ENCODE measurements at places on chromosomes 2 and 18.

DNA sequence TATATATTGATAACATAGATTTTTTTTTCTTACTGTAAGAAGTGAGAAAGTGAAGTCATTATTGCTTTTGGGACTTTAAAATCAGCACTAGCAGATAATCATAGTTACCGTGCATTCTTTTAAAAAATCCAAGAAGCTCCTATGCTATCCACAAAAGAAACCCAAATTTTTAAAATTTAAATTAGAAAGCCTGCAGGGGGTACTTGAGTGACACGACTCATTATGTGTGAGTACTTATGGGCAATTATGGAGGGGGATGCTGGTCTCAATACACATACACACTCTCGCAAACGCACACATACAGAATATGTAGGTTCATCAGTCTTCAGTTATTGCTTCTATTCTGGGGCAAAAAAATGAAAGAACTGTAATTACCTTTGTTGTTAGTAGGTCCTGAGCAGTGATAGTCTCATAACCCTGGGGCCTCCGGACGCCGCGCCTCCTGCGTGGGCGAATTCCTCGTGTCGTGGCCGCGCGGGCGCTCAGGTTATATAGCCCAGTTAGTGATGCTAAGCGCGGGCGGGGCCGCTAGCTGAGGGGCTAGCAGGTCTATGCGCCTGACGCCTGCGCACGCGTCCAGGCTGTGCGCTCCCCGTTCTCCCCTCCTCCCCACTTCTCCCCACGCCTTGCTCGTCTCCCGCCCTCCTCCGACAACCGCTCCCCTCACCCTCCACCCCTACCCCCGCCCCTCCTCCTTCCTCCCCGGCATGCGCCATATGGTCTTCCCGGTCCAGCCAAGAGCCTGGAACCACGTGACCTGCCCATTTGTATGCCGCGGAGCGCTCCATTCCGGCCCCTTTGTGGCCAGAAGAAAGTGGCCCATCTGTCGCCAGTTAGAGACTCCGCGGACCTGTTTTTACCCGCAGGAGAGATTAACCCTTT lies at the start of gene NEUROD1:
NEUROD1 (minus strand) TSS at position 463 of the 882 bp plus-strand sequence. CDS start 1,657 bp downstream, outside the sequence.
- DNase-seq, result no peak

GRCh38 chr2:53739032-53739431 lies 28.6 kb upstream of the CHAC2 start:
- DNase-seq, result no peak

DNA sequence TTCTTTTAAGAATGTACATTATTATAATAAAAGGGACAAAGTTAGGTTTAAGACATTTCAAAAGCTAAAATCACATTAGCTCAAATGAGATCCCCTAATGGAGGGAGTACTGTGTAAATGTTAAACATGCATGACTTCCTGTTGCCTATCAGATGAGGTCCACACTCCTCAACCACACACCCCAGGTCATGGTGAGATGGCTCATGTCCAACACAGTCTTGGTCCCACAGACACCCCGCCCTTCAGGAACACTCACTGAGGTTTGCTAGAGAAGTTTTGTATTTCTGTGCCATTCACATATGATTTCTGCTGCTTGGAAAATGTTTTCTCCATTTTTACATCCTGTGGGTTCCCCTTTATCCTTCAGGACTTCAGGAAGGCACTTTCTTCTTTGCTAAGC lies 491.0 kb downstream of the SOX11 start:
- DNase-seq, result no peak

- no peak for DNase-seq
Measured at GRCh38 chr2:128472789-128473174, 154.1 kb upstream of the HS6ST1 start.

- DNase-seq, result no peak
Measured at GRCh38 chr2:61911510-61911909, 6.0 kb downstream of the COMMD1 start.

DNA sequence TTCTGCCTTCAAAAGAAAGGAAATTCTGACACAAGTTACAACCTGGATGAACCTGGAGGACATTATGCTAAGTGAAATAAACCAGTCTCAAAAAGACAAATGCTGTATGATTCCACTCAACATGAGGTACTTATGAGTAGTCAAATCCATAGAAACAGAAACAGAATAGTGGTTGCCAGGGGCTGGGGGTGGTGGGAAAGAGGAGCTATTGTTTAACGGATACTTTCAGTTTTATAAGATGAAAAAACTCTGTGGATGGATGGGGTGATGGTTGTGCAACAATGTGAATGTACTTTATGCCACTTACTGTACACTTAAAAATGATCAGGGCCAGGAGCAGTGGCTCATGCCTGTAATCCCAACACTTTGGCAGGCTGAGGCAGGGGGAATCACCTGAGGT lies 15.4 kb downstream of the SLC35F5 start:
- DNase-seq, result no peak

- peak; percentile 68 for DNase-seq
Measured at GRCh38 chr2:106886916-106887758, 1.2 kb upstream of the ST6GAL2 start.

DNA sequence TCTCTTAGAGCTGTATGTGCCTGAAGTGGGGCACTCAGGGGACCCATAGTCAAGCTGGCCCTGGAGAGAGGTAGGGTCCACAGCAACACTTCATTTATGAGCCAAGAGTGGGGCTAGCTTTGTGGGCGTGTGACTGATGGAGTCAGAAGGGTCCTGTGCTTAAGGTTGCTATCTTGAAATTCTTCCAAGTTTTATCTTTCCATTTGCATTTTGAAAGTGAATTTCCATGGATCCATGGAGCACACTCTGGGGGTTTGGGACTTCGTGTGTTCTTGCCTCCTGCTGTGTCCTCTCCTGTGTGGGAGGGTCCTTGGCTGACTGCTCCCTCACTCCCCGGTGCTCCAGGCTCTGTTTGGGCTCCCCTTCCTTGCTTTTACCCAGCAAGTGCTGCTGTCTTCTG lies 50.8 kb downstream of the FHOD3 start:
- DNase-seq, result no peak

DNA sequence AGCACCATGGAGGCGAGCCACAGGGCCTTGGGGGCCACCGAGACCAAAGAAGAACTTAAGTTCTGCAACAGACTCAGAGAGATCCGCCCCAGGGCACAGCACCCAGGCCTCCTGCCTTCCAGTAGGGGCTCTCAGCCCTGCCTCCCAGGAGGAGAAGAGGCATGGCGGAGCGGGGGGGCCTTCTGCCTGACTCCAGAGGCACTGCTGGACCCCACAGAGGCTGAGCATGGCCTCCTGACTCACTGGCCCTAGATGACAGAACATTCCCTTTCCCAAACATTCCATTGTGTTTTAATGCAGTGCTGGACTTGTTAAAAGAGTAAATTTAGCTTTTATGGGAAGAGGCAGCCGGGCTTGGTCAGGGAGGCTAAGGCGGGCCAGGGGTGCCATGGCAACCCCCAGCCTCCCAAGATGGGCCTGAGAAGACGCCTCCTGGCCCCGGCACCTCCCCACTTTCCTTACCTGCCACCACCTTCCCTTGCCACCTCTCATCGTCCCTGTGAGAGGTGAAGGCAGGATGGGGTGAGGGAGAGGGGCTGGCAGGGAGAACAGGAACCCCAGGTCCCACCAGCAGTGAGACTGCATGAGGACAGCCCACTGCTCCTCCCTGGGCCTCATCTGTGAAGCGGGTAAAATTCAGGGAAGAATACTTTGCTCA lies 65.4 kb downstream of the SMAD7 start:
- no peak for DNase-seq

DNA sequence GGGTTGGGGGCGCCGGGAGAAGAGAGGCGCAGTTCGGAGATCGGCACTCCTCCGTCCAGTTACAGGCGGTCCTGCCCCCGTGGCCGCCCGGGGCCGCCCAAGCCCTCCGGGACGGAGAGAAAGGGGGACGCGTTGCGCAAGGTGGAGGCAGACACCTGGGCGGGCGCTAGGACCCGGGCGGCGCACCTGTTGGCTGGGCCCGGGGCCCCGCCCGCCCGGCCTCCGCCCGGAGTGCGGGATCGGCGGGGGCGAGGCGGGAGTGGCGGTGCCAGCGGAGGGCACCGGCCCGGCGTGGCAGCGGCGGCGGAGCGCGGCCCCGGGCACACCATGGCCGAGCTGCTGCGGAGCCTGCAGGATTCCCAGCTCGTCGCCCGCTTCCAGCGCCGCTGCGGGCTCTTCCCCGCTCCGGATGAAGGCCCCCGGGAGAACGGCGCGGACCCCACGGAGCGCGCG lies at the start of gene SGPP2:
SGPP2 (plus strand) TSS at position 268 of the 453 bp plus-strand sequence; CDS start at position 328, 60 bp downstream.
- no peak for DNase-seq

- no peak for DNase-seq
Measured at GRCh38 chr2:151952691-151953456, 124.7 kb upstream of the ARL5A start.

- DNase-seq, result no peak
Measured at GRCh38 chr2:165274698-165275097, 35.5 kb downstream of the SCN2A start.

GRCh38 chr2:168047091-168047690 lies 200.2 kb downstream of the STK39 start:
- no peak for DNase-seq

- no peak for DNase-seq
Measured at GRCh38 chr2:102506743-102507142, 33.7 kb downstream of the SLC9A4 start.

DNA sequence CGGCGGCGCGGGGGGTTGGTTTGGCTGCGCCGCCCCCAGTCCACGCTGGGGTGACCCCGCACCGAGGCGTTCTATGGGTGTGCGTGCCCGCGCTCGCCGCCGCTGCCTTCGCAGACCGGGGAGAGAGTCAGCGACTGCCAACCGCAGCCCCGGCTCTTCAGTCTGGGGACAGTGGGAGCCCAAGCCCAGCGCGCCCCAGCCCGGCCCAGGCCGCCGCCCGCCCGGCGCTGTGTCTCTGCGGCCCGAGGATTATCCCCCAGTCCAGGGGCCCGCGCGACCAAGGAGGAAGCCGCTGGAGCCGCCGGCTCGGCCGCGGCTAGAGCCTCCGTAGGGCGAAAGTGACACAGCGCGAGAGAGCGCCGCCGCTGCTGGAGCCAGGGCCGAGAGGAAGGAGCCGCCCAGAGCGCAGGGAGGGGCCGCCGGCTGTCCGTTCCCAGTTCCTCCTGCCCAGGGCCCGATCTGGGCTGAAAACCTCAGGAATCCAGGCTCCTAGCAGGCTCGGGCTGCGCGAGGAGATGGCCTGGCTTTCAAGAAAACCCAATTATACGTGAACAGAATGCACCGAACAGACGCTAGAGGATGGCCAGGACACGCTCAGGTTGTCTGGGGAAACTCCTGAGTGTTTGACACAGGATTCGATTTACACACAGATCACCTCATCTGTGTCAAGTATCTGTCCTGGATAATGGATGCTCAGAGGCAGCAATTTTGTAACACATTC lies 2.4 kb downstream of the CTIF start:
- peak; percentile 11 for DNase-seq

- no peak for DNase-seq
Measured at GRCh38 chr2:42089340-42089925, 41.6 kb downstream of the PKDCC start.

DNA sequence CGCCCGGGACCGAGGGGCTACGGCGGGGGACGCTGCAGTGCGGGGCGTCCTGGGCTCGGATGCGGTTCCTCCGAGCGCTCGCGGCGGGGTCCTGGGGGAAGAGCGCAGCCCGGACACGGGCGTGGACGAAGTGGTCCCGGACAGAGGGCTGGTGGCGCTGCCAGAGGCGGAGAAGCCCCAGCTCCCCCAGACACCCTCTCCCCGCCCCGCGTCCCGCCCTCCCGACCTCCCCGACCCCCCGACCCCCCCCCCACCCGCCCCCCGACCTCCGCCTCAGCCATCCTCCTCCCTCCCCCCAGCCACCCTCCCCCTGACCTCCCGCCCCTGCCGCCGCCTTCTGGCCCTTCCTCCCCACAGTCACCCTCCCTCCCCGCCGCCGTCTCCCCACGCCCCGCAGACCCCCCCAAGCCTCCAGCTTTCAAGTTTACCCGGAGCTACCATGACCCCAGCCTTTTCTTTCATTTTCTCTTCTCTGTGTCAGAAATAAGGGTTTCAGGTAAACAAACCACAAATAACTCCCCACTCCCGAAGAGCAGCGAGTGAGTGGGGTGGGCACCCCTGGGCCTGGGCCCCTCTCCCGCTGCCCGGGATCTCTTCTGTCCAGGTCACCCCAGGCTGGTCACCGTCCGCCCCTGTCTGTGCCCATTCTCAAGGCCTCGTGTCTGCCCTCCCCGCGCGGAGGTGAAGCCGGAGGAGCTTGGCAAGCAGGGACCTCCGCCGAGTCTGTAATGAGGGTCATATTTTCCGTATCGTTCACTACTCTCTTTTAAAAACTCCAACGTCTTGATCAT lies 5.1 kb downstream of the NFATC1 start:
- no peak for DNase-seq

DNA sequence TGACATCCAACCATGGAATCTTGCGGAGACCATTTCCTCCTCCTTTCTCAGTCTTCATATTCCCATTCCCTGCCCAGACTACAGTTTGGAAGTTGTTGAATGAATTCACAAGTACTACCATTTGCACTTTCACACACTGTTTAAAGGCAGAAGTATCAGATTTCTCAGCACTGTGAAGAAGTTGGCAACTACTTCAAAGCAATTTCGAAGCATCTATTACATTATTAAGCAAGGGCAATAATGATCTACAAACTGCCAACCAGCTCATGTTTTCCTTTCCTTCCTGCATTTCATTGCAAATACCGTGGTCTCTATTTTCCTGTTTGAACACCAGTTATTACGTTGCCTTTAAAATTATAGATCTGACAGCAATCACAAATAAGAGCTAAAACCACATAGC lies 105.5 kb downstream of the IRS1 start:
- no peak for DNase-seq

GRCh38 chr18:3114451-3114850 lies 101.5 kb upstream of the LPIN2 start:
- DNase-seq, result no peak

GRCh38 chr2:100275200-100275589 lies 47.1 kb downstream of the LONRF2 start:
- no peak for DNase-seq

GRCh38 chr2:83233326-83233725 lies 1225.8 kb downstream of the SUCLG1 start:
- no peak for DNase-seq

DNA sequence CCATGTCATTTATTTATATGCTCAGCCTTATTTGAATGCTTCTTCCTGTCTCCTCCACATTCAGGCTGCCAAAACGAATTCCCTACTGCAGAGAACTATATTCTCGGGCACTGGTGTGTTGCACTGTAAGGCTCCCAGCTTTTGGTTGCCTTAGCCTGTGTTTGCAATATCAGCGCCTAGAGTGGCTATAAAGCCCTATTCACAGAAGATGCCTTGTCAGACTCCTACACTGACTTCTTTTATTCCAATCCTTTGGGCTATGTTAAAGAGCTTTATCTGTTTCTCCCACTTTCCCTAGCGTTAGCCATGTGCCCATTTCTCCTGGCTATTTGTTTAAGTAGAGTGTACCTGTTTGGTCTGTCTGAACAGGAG lies 62.4 kb upstream of the EHBP1 start:
- no peak for DNase-seq
